ENCODE measurements at places on chromosomes 11 and 22.

DNA sequence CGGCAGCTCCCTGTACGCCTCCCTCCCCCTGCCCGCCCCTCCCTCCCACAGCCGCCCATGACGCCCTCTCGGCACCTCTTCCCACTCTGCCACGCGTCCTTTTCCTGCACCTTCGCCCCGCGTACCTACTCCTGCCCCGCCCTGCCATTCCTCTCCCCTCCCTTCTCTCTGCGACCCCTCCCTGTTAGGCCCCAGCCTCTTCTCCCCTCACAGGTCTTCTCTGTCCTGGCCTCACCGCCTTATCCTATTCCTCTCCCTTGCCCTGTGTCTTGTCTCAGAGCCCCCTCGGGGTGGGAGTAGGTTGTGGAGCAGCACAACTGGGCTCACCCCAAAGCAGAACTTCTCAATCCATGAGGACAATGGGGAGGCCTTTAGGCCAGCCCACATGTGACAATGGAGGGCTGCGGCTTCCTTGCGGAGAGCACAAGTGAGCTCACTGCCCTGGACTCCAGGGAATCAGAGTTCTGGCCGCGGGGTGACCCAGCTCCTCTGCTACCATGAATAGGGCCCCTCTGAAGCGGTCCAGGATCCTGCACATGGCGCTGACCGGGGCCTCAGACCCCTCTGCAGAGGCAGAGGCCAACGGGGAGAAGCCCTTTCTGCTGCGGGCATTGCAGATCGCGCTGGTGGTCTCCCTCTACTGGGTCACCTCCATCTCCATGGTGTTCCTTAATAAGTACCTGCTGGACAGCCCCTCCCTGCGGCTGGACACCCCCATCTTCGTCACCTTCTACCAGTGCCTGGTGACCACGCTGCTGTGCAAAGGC is 539 bp downstream of the SLC35C1 start:
- DNase-seq: peak; percentile 60

GRCh38 chr22:17867160-17867785 is 93.0 kb upstream of the BID start:
- DNase-seq: peak; percentile 44

- DNase-seq: no peak
These were observed 28.5 kb downstream of the CELF1 start for GRCh38 chr11:47524291-47524874.

DNA sequence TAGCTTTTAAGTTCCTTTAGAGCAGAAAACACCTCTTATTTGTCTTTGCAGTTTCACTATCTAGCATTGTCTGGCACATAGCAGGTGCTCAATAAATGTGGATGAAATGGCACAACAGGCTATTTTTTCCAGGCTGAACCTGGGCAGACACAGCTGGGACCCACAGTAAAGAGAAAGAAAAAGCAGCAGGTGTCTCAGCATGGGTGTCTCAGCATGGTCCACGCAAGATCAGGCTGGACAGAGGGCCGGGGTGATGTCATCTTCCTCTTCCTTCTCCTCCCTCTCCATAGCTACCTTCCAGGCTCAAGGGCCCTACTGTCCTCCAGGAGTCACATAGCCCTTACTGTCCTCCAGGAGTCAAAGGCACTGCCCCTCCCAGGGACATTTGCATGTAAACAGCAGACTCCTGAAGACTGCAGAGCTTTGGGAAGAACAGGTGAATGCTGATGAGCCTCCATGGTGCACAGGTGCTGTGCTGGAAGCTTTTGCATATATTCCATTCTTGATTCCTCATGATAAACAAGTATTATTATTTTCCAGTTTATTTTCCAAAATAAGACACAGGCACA is 65.2 kb downstream of the DSCAML1 start:
- DNase-seq: no peak

DNA sequence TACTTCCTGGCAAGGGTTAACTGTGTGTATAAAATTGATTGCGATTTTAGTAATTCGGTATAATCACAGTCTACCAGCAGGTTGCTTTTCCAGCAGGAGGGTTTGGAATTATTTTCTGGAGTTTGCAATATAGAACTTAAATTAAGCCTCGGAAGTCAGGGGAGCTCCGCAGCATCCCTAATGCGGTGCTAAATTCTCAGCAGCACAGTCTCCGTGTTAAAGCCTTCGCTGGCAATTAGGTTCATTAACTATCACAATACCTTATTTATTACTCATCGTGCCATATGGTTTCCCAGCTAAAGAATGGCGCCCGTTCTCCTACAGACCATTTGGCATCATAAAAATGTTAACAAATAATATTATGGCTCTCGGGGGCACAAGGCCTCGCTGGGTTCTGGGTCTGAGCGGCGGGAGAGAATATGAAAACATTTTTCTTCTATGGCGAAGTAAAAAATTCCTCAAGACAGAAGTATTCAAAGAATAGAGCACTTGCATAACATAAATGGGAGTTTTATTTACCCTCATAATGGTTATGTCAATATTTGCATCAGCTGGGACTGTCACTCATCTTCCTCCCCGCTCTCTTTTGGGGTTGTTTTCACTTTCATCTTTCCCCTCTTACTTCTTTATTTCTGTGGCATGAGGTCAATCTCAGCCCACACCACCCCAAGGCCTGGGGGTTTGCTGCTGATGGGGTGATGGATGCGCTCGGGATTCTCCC is 28.1 kb upstream of the ZBTB16 start:
- DNase-seq: no peak

GRCh38 chr11:64356498-64357411 is 2.2 kb upstream of the RPS6KA4 start:
- DNase-seq: peak; percentile 80

GRCh38 chr11:126256216-126256615 is 12.5 kb downstream of the SRPRA start:
- no peak for DNase-seq

GRCh38 chr11:121894581-121894980 is 221.4 kb downstream of the BLID start:
- no peak for DNase-seq

Data from NB4 (cell line).